ENCODE measurements at places on chromosomes 3 and 15.

DNA sequence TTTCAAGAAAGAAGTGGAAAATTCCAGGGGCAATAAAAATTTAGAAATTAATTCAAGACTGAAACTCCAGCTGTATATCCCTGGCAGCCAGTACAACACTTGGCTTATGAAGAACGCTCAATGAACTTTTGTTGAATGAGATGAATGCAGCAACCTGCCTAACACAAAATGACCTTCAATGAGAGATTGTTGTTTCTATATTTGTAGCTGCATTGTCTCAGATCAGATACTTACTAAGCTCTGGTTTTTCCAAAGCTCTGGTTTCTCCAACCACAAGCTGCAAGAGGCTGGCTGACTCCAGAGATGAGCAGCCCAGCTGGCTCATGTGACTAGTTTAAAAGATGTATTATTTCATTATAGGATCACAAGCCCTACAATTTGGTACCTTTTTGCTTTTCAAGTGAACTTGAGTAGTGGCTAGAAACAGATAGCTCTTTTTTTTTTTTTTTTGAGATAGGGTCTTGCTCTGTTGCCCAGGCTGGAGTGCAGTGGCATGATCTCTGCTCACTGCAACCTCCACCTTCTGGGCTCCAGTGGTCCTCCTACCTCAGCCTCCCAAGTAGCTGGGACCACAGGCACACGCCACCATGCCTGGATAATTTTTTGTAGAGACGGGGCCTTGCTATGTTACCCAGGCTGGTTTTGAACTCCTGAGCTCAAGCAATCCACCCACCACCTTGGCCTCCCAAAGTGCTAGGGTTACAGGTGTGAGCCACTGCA is 57.4 kb downstream of the UMPS start:
- DNase-seq = no peak

GRCh38 chr3:166783206-166783605 is 596.9 kb downstream of the ZBBX start:
- no peak for DNase-seq

GRCh38 chr3:4845882-4846281 is 133.4 kb upstream of the BHLHE40 start:
- no peak for DNase-seq

DNA sequence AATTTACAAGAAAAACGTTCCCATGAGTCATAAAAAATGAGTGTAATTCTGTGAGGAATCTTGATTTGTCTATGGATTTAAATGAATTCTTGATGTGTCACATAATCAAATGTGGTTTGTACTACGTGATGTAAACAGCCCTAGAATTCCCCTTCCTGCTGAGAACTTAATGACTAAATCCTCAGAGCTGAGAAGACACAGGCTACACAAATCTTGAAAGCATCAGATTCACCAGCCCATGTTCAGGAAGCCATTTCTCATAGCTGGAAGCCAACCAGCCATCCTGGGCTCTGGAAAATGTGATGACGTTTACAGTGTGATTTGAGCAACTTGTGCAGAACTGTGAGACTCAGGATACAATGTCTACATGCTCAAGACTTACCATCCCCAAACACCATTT is 193.7 kb upstream of the MME start:
- no peak for DNase-seq

DNA sequence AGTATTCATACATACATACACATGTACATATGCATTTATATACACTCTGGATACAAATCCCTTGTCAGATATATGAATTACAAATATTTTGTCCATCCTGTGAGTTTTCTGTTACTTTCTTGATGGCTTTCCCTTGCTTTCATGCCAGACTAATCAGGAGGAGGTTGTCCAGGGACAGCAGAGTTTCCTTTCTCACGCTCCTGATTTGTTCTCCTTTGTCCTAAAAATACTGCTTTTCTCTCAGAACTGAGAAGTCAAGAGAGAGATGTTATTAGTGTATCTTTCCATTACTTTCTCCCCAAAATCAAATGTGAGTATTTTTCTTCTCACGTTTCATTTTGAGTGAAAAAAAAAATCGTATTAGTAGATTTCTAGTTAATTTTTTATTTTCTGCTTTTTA is 12.1 kb upstream of the TCAIM start:
- no peak for DNase-seq

DNA sequence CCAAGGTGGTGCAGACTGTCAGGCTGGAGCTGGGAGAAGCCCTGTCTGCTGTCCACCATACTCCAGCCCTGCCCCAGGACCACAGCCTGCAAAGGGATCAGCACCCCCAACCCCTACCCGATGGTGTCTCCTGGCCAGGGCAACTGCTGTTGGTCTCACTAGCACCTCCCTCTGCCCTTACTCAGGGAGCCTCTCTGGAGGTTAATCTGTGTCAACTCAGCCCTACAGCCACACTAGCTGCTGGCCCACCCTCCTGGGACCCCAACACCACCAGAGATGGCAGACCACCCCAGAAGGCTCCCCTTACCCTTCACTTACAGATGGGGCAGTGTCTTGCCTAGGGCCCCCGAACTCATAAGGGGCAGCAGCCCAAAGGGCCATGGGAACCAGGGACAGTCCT is 65.2 kb downstream of the TLE3 start:
- DNase-seq = no peak

GRCh38 chr3:44525060-44525459 is 29.9 kb upstream of the ZKSCAN7 start:
- DNase-seq = no peak

DNA sequence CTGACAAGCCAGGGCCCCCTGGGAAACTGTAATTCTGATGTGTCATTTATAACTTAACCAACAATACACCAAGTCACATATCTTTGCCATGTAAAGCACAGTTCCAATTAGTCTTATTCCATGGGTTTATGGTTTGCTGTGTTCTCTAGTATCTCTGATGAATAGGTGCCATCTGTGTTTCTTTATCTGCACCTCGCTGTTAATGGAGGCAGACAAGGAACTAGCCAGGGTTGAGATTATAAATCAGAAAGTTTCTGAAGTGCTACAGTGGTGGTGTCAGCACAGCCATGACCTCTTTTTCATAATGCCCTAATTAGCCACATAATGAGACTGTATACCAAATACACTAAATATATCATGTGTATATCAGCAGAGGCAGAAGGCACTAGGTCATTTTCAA is 866.4 kb downstream of the PLOD2 start:
- no peak for DNase-seq

- DNase-seq = no peak
These were observed 8.5 kb upstream of the CCDC80 start for GRCh38 chr3:112649478-112649735.

DNA sequence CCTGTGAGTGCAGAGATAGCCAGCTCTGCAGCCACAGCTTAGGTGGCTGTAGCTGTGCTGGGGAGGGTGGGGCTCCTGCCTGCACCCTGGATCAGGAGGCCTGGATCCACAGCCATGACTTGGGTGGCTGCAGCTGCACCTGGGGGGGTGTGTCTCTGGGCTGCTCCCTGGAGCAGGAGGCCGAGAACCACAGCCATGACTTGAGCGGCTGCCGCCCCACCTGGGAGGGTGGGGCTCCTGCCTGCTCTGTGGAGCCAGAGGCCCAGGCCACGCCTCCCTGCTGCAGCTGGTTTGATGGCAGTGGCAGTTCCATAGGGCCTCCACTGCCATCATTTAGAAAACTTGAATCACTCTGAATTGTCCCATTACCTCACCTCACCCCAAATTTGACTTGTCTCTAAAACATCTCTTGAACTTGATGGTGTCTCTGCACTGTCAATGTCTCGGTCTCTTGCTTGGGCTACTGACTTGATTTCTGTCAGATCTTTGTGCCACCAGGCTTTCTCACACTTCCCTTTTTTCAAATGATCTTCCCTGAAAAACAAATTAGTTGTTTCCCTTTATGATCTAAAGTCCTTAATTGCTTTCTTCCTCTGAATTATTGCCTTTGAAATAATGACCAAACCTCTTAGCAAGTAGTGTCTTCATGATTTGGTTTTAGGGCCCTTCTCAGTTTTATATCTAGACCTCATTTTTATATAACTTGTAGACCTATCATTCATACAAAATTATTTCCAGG is 313.2 kb upstream of the MME start:
- DNase-seq = no peak

GRCh38 chr3:59249004-59249403 is 199.2 kb upstream of the CFAP20DC start:
- no peak for DNase-seq

DNA sequence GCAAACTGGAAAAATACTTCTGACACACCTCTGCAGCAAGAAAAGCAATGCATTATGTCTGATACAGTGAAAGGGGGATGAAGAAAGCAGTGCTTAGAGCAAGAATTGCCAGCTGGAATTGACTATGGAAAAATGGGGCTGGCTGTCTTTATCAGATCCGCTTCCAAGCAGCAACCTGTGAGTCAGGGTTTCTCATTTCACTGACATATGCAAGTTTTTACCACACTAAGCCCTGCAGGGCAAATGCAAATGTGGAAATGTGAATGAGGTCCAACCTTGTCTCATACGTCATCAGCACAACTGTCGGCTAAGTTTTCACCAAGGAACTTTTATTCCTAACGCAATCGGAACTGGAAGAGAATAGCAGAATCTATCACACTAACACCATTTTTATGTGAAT is 172.5 kb upstream of the GADL1 start:
- no peak for DNase-seq

DNA sequence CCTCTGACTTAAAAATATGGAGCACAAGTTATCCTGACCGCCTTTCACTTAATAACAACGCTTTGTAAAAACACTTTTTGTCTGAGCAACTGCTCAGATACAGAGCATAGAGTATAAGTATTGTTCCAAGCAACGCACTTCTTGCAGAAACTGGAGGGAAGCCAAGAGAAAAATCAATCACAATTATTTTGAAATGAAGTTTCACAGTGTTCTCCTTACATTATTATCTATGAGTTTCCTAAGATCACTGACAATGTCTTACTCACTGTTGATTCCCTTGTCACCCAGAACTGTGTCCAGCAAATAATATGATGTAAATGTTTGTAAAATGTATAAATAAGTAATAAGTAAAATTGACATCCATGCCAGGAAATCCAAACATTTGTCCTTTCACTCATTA is 184.6 kb upstream of the GPR149 start:
- DNase-seq = no peak

DNA sequence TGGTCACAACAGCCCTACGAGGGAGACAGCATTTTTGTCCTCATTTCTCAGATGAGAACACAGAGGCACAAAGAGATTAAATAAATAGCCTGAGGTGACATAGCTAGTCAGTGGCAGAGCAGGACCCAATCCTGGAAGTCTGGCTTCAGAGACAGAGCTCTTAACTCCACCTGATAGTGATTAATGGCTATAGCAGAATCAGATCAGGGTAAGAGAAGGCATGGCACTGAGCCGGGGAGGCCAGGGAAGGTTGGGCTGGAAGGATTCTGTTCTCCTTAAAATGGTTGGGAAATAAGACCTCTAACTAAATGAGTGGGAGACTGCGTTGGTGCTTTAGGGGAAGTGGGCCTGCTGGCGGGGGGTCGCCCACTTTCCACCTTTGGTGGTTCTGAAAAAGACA is 104.5 kb downstream of the VGLL4 start:
- DNase-seq = no peak

- DNase-seq = no peak
These were observed 29.0 kb downstream of the ABHD6 start for GRCh38 chr3:58266577-58266976.

- no peak for DNase-seq
These were observed 513.2 kb upstream of the TBL1XR1 start for GRCh38 chr3:177710506-177710905.

GRCh38 chr3:72150634-72151412 is 365.9 kb upstream of the PROK2 start:
- DNase-seq = no peak

DNA sequence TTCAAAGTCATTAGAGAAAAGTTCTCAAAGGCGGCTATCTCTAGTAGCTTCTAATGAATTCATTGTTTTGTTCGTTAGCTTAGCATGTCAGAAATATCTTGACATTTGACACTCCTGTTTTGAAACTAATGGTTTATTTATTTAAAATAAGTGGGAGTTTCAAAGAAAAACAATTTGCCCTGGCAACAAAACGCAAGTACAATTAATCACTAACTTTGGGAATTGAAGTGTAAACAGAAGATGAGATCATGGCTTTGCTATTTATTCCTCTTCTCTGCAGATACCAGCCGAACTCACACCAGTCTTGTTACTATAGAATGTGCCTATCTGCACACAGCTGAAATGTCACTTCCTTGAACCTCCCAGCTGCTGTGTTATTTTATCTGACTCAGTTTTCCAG is 27.5 kb downstream of the MASP1 start:
- no peak for DNase-seq

DNA sequence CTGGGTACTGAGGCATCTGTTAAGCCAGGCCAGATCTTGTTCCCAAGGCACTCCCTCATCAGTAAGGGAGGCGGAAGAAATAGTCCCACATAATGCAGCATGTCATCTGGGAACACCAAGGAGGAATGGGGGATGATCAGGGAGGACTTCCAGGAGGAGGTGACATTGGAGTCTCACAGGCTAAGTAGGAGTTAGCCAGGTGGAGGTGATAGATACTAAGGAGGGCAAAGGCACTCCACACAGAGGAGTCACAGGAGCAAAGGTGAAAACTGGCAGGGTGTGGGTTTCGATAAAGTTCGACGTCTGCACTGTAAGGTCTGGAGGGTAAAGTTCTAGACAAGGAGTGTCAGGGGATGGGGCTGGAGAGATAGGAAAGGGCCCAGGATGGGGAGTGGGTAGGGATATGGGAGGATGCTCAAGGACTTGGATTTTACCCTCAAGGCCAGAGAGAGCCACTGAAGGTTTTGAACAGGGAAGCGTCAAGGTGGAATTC is 6.3 kb downstream of the SLC28A1 start:
- DNase-seq = no peak

- no peak for DNase-seq
These were observed 40.7 kb upstream of the RSL24D1 start for GRCh38 chr15:55237219-55238130.

GRCh38 chr15:72970933-72971760 is 81.1 kb upstream of the NEO1 start:
- DNase-seq = no peak

DNA sequence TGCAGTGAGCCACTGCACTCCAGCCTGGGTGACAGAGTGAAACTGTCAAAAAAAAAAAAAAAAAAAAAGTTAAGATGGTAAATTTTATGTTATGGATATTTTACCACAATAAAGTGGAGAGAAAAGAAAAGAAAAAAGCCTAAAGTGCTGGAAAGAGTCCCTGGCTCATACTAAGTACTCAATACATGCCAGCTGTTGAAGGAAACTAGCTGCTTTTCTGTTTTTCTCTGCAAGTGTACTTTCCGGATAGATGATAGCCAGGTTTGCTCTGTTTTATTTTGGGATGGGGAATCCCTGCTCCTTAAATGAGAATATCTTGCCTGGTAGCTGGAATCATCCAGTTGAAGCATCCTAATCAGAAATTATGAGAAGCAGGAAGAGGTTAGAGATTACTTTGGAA is 10.9 kb downstream of the EID1 start:
- DNase-seq = no peak

Data from endothelial cell (in vitro differentiated cells).